Heart left ventricle (tissue), 16 donors: ENCODE measurements at places on chromosomes 12 and 14. TPM values are rescaled to one million over a fixed set of nuclear protein-coding genes. Genes with fewer than 3 reads are reported as not detected.

HNRNPC gene
- total RNA-seq, result 242 TPM

BICDL1 gene
- total RNA-seq, result not detected

OR10AD1 gene
- total RNA-seq, result not detected

OR6C68 gene
- total RNA-seq, result not detected

SLCO1C1 gene
- 1.2 TPM for total RNA-seq

RBM19 gene
- 14.8 TPM for total RNA-seq
